Kidney (tissue), 22 donors: ENCODE measurements at places on chromosomes 4 and X. TPM values are rescaled to one million over a fixed set of nuclear protein-coding genes. Genes with fewer than 3 reads are reported as not detected.

GALNTL6 gene
- 0.60 TPM for total RNA-seq

DNA sequence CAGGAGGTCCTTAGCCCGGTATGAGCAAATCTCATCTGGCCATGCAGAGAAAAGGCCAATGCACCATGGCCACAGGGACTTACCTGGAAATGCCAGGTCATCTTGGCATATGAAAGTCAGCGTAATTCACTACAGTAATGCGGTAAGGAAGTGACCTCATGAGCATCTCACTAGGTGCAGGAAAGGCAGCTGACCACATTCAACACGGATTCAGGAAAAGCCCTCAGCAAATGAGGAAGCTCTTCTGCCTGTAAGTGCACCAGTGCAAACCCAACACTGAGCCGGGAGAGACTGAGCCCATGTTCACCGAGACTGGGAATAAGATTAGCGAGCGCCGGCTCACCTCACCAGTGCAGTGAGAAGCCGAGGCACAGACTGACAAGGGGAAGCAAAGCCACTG is 23.7 kb downstream of the LRPAP1 start:
- H3K27ac ChIP-seq, result no peak overlapping the region
- H3K4me1 ChIP-seq, result no peaks in the 10 kb centered on the region
- no peak for DNase-seq
- H3K36me3 ChIP-seq, result peaks cover 2% of the 10 kb centered on the region
- H3K27me3 ChIP-seq, result no peaks in the 10 kb centered on the region
- no peak overlapping the region for H3K4me3 ChIP-seq

DNA sequence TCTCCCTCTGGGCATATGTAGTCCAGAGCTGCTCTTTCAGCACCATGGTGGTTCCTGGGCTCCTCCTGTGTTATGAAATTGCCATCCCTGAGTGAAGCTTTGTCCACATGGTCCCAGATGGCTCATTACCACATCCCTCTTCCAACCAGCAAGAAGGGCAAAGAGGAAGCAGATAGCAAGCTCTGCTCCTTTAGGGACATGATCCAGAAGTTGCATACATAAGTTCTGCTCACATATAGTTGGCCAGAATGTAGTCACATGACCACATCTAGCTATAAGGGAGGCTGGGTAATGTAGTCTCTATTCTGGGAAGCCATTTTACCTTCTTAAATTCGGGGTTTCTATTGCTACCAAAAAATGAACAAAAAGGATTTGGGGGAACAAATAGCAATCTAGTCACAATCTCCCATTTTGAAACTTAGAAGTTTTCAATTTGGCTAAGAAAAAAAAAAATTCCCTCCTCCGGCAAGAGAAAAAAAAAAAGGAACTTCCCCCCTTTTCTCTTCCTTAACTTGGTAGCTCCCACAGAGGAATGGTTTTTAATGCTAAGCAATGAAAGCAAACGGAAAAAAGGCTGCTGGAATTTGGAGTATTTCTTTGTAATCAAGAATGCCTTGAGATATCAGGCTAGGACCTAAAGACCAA is 88.2 kb upstream of the USP9X start:
- H3K4me3 ChIP-seq, result peak overlapping the region; percentile 30
- no peaks in the 10 kb centered on the region for H3K4me1 ChIP-seq
- no peak overlapping the region for H3K27ac ChIP-seq
- no peaks in the 10 kb centered on the region for H3K36me3 ChIP-seq

- no peaks in the 10 kb centered on the region for H3K36me3 ChIP-seq
- H3K27ac ChIP-seq, result peak overlapping the region; percentile 47
- H3K4me3 ChIP-seq, result no peak overlapping the region
- no peak for DNase-seq
- H3K27me3 ChIP-seq, result no peaks in the 10 kb centered on the region
Measured at GRCh38 chr4:23373261-23373660, 516.6 kb downstream of the PPARGC1A start.
